ENCODE measurements at places on chromosomes 3 and 15.

- no peak for DNase-seq
These were observed 67.6 kb downstream of the TUSC7 start for GRCh38 chr3:116776880-116777785.

GRCh38 chr15:33859992-33860545, 108.2 kb upstream of the CHRM5 start:
- no peak for DNase-seq

DNA sequence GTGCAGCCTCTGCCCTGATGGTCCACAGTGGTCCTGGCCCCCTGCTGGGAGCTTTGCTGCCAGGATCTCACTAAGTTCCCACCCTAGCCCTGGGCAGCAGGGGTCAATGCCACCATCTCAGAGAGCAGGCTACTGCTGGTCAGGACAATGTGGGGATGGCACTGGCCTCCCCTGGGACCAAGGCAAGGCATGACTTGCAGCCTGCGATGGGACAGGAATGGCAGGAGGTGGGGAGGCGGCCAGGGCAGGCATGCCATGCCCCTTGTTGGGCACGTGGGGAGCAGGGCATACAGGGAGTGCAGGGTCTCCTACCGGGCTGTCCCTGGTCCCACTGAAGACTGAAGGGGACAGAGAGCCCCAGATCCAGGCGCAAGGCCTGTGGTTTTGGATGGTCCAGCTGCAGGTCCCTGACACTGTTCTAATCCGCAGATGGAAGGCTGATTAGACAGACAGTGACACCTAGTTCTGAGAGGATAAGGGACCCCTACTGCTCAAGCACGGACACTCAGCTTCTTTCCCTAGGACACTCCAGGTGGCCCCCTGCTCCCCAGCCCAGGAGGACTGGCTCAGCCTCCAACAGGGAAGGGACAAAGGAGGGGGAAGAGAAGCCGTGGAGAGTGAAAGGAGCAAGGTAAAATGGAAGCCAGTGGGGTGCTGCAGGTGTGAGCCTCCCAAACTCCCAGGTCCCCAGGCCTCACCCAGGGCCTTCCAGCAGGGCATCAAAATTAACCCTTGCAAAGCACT, 69.2 kb upstream of the RPL32 start:
- DNase-seq, result no peak

- no peak for DNase-seq
These were observed 141.0 kb downstream of the NSMCE3 start for GRCh38 chr15:29128671-29129070.

GRCh38 chr15:36960179-36960946, 140.0 kb downstream of the MEIS2 start:
- DNase-seq, result no peak

- no peak for DNase-seq
These were observed 710 bp downstream of the ABHD10 start for GRCh38 chr3:111979434-111980038.

DNA sequence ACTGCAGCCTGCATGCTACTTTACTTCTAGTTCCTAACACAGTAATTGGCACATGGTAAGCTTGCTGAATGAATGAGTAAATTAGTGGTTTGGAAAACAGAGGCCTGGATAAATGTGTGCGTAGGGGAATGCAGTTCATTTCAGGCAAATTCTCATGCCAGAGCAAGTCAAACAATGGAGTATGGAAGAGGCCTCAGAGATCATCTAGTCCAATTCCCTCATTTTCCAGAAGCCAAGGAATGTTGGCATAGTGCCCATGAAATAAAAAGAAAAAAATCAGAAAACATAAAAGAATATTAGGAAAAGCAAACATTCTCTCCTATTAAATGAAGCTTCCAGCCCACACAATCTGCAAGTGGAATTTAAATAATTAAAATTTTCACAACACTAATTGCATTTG, 92.4 kb downstream of the MB21D2 start:
- no peak for DNase-seq

GRCh38 chr3:141844108-141844507, 32.3 kb upstream of the ATP1B3 start:
- no peak for DNase-seq
